ENCODE measurements at places on chromosomes 2 and 18. TPM values are rescaled to one million over a fixed set of nuclear protein-coding genes. Genes with fewer than 3 reads are reported as not detected.

Gene NPHP1
- 1.8 TPM for total RNA-seq

Gene CNRIP1
- 7.6 TPM for total RNA-seq

Gene ASTL
- total RNA-seq: 0.53 TPM

Gene MSTN
- 0.21 TPM for total RNA-seq

Gene NYAP2
- 0.09 TPM for total RNA-seq

Gene CYS1
- 2.5 TPM for total RNA-seq

GRCh38 chr2:17191223-17191622 is 327.0 kb downstream of the RAD51AP2 start:
- no peaks in the 10 kb centered on the region for H3K27me3 ChIP-seq
- H3K36me3 ChIP-seq: no peaks in the 10 kb centered on the region

GRCh38 chr2:233968556-233968955 is 51.4 kb downstream of the TRPM8 start:
- no peak overlapping the region for H3K4me3 ChIP-seq
- H3K27me3 ChIP-seq: peaks cover 56% of the 10 kb centered on the region
- no peak for DNase-seq
- H3K4me1 ChIP-seq: peaks cover 6% of the 10 kb centered on the region

DNA sequence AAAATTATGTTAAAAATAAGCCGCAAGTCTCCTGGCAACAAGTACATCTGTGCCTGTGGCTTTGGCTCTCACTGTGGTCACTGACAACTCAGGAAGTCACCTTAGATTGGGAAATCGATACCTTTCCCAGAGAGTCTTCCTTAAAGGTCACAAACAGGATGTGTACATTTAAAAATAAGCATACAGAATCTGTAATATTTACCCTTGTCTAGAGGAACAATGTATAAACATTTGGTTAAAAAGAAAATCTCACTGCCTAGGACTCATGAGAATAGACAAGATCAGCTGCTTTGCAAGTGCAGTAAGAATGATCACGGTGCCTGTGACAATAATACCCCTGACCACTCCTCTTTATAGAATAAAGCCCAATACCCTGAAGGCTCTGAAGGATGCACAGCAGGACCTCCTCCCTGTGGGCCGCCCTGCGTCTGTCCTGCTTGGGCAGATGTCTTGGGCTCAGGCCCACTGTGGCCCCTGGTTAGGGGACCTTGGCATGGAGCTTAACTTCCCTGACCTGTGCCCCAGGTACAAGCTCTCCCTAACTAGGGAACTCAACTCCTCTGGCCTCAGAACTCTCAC is 98.0 kb upstream of the MGAT4A start:
- no peak for DNase-seq
- H3K27me3 ChIP-seq: no peaks in the 10 kb centered on the region
- H3K4me1 ChIP-seq: peaks cover 3% of the 10 kb centered on the region
- no peak overlapping the region for H3K4me3 ChIP-seq

- no peaks in the 10 kb centered on the region for H3K4me1 ChIP-seq
- H3K27me3 ChIP-seq: peaks cover 29% of the 10 kb centered on the region
- no peak overlapping the region for H3K4me3 ChIP-seq
- H3K36me3 ChIP-seq: no peaks in the 10 kb centered on the region
- no peak overlapping the region for H3K27ac ChIP-seq
These were observed 15.8 kb downstream of the BOLA3 start for GRCh38 chr2:74131901-74132300.

DNA sequence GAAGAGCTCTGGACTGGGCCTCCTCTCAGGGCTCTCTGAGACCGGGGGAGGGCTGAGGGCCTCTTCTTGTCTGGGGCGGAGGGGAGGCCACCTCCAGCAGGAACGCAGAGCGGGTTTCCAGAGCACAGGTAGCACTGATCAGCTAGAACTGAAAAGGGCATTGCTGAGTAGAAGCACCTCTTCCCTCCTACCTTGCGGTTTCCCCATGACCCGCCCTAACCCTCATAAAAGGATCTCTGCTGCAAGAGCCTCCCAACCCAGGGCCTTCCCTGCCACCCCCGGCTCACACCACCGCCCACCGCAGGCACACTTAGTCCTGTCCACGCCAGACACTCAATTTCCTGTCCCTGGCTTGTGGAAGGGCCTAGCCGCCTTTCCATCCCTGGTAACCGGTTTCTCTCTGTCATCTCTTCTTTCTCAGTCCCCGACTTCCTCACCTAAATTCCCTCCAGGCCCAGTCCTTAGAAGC is 966 bp downstream of the ADCY3 start:
- H3K27me3 ChIP-seq: no peaks in the 10 kb centered on the region
- H3K27ac ChIP-seq: peak overlapping the region; percentile 52
- no peaks in the 10 kb centered on the region for H3K36me3 ChIP-seq

- no peaks in the 10 kb centered on the region for H3K4me1 ChIP-seq
- no peaks in the 10 kb centered on the region for H3K36me3 ChIP-seq
- no peak for DNase-seq
- no peaks in the 10 kb centered on the region for H3K27me3 ChIP-seq
- no peak overlapping the region for H3K4me3 ChIP-seq
These were observed 49.9 kb downstream of the PLEKHA3 start for GRCh38 chr2:178530131-178530530.

- H3K36me3 ChIP-seq: no peaks in the 10 kb centered on the region
- DNase-seq: no peak
- no peak overlapping the region for H3K4me3 ChIP-seq
- H3K27ac ChIP-seq: no peak overlapping the region
- H3K27me3 ChIP-seq: no peaks in the 10 kb centered on the region
These were observed 334.0 kb downstream of the CTNNA2 start for GRCh38 chr2:79846878-79847277.
